ENCODE measurements at places on chromosomes 4 and X.
A peak's percentile ranks its signal among the peaks of the same experiment; 100 is the strongest.

DNA sequence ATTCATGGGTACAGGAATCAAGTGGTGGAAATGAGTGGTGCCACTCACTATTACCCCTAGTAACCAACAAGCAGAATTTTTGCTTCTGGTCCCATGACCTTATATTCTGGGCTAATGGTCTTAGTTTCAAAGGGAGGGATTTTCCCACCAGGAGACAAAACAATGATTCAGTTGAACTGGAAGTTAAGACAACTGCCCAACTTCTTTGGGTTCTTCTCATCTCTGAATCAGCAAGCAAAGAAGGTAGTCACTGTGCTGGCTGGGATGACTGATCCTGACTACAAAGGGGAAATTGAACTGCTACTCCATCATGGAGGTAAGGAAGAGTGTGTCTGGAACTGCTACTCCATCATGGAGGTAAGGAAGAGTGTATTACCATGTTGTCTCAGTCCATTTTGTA lies 87.2 kb downstream of the IL13RA2 start:
- DNase-seq, result no peak

DNA sequence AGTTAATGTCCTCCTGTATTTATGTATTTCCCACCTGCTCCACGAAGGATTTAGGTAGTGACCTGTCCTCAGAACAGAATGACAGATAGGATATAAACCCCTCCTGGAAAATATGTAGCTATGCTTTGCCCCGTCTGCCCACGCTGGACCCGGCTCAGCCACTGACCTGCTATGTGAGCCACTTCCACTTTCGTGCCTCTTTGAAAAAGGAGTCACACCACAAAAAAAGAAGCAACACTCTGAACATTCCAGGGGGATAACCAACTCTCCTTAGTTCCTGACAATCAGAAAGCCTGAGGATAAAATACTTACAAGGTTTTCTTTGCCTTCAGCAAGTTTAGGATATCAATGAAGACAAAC lies 11.1 kb downstream of the ACSL1 start:
- DNase-seq, result no peak

GRCh38 chr4:54065282-54066087 lies 1.1 kb upstream of the CHIC2 start:
- DNase-seq, result no peak

DNA sequence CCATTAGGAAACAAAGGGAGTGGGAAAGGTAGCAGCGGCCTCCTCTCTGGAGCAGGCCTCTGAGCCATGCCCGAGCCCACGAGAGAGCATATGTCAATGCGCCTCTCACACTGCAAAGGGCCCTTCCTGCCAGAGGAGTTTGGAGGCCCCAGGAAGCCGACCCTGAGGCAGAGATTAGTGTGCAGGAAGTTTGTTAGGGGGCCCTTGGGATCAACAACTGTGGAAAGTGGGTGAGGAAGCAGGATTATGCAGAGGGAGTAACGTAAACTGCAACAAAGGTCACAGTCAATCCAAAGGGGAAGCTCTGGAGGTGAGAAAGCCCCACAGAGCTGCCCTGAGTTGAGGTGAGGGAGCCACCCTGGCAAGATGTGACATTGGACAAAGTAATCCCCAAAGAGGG lies 17.4 kb downstream of the RTL5 start:
- DNase-seq, result no peak

DNA sequence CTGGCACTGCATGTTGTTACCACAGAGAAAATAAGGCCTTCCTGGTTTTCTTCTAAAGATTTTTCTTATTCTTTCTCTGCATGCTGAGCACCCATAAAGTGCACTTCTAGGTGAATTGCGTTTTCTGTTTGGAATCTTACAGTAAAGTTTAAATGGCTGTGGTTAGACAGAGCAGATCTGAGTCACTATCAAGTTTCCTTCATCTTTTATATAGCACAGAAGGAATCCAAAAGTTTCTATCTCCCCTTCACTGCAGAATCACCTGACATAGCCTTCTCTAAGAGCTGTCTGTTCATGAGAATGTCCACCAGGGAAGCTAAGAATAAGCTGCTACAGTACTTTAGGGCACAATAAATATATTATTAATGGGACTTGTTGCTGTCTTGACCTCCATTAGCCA lies 455.5 kb upstream of the FAM241A start:
- no peak for DNase-seq

GRCh38 chr4:10622728-10623127 lies 61.8 kb downstream of the CLNK start:
- DNase-seq, result no peak

- no peak for DNase-seq
These were observed 306.5 kb downstream of the PRDM5 start for GRCh38 chr4:120616041-120616440.

DNA sequence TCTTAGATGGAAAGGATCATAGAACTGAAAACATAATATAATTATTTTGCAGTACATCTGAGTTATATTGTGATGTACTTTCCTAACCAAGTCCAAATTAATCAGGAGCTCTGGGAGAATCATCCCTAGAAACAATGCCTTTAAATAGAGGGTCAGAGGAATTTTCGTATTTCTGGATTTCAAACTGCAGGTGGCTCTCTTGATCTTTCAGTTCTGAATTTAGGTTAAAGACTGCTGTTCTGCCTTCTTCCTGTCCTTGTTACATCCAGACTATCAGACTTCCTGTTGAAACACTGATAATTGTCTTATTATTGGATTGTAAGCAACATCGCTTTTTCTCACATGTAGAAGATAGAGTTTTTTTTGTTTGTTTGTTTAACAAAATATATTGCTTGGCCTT lies 142.7 kb downstream of the RPA4 start:
- DNase-seq, result peak; percentile 1

GRCh38 chrX:155094468-155095061 lies 23.3 kb downstream of the BRCC3 start:
- peak; percentile 50 for DNase-seq

DNA sequence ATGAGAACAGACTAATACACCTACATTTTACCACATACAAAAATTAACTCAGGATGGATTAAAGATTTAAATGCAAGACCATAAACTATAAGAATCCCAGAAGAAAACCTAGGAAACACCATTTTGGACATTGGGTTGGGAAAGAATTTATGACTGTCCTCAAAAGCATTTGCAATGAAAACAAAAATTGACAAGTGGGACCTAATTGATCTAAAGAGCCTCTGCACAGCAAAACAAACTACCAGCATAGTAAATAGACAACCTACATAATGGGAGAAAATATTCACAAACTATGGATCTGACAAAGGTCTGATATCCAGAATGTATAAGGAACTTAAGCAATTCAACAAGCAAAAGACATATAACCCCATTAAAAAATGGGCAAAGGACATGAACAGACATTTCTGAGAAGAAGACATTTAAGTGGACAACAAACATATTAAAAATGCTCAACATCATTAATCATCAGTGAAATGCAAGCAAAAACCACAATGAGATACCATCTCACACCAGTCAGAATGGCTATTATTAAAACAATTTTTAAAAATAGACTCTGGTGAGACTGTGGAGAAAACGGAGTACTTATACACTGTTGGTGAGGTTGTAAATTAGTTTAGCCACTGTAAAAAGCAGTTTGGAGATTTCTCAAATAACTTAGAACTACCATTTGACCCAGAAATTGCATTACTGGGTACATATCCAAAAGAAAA lies 221.7 kb upstream of the DIPK2B start:
- DNase-seq, result no peak

DNA sequence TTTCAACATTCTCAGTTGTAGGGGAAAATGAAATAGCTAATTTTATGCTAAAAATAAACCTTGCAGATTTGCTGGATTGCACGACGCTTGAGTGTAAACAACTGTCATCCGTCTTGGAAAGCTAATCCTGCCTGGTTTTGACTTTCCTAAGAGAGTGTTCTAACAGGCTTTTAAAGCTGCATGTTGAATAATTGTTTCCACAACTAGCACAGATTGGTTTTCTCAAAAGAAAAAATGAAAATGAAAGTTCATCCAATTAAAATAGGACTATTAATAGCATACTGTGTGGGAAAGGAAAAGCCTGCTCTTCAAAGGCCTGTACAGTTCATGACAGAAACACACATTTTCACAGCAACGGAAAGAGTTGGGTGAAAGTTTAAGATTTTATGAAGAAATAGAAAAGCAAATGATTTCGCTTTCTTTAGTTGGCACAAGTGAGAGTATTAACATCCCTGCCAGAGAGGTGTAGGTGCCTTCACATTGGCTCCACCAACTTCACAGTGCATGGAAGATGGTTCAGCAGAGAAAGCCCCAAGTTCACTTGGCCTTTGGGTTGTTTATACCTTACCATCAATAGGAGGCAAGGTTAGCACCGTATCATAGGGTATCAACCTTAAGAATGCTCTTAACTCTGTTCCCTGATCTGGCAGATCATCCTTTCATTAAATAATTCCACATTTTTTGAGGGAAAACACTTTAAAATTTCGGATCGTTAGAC lies 140.0 kb upstream of the GUCY1A1 start:
- no peak for DNase-seq

- DNase-seq, result no peak
These were observed 101.1 kb downstream of the AREG start for GRCh38 chr4:74546057-74546456.

GRCh38 chrX:13287816-13288215 lies 32.0 kb downstream of the ATXN3L start:
- DNase-seq, result no peak

- no peak for DNase-seq
These were observed 351.2 kb downstream of the BMPR1B start for GRCh38 chr4:95108883-95109421.

DNA sequence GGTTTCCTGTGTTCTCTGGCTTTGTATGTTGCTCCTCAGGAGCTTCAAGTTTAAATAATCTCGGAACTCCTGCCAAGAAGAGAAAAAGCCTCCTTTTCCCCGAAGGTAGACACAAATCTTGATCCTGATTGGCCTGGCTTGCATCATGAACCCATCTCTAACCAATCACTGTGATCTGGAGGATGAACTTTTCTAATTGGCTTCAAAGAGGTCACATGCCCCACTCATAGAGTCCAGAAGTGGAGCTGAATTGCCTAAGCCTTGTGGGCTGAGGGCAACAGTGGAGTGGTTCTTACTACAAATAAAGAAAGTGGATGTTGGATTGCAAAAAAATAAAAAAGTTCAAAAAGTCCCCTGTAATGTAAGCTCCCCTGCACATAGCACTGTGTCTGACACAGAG lies 245.9 kb downstream of the MID1IP1 start:
- no peak for DNase-seq

DNA sequence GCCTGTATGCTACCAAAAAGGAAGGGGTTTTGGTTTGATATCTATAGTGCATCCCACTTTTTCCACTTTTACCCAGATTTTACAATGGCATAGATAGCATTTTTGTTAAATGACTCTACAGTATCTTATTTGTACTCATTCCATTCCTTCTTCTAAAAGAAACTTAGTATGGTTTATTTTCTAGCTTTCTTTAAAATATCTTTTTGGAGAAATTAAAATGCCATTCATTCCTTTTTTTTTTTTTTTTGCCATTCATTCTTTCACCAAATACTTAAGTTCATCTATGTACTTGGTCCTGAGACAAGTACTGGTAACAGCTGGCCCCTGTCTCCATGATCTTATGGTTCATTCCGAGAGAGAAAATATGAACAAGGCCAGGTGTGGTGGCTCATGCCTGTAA lies 49.1 kb downstream of the MID1 start:
- DNase-seq, result no peak

DNA sequence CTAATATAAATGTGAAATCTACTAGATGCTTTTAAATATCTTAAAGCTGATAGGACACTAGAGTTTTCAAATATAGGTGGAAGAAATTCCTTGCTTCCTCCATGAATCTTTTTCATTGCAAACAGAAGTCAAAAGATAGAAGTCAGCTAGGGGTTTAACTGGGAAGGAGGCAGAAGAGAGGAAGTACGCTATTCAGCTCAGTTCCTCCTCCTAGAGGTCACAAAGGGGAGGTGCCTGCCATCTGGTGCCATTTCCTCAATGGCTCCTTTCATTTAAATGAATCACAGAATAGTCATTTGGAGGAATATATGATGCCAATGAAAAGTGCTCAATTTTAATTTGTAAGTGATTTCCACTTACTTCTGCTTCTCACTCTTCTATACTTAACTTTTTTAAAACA lies 8.5 kb downstream of the COL25A1 start:
- peak; percentile 34 for DNase-seq

GRCh38 chrX:135437867-135438733 lies 16.4 kb downstream of the SMIM10L2A start:
- DNase-seq, result no peak

DNA sequence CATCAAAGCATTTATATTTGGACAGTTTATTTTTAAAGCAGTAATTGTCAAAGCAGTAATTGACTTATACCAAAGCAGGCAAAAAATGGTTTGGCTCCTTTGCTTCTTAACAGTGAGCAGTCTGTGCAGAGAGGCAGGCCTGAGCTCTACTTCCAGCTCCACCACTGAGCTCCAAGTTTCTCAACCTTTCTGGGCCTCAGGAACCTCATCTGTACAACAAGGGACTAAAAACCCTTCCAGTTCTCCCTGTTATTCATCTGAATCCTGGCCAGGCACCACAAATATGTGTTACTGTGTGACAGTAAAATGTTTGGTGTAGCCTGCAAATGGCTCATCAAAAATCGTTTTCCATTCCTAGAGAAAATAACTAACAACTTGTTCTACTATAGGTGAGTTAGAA lies 88.7 kb upstream of the TTC29 start:
- no peak for DNase-seq

DNA sequence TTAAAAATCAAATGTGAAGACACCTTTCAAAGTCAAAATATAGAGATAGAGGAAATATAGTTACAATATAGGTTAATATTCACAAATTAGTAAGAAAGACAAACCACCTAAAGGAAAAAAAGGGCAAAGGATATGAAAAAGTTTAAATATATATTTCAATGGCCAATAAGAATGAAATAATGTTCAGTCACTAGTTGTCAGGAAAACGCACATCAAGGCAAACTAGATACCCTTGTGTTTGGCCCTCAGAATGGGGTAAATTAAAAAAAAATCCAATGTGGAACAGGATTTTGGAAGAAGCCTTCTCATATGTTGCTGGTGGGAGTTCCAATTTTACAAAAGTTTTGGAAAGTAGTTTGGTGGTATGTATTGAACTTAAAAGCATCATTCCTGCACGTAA lies 2.4 kb downstream of the ZNF41 start:
- no peak for DNase-seq
